ENCODE measurements at places on chromosomes 12 and 14. TPM values are rescaled to one million over a fixed set of nuclear protein-coding genes. Genes with fewer than 3 reads are reported as not detected.

The CCDC196 gene
- total RNA-seq = not detected

The RAB5B gene
- total RNA-seq = 97.4 TPM

The PRIMA1 gene
- not detected for total RNA-seq

The SIX1 gene
- 0.55 TPM for total RNA-seq

The FLRT2 gene
- total RNA-seq = 202 TPM

The MYO1H gene
- not detected for total RNA-seq

The RDH11 gene
- 90.2 TPM for total RNA-seq

The TAS2R43 gene
- 1.8 TPM for total RNA-seq

The B4GALNT1 gene
- total RNA-seq = 0.35 TPM

The DUSP16 gene
- total RNA-seq = 19.5 TPM

The AICDA gene
- not detected for total RNA-seq

The LRRC74A gene
- total RNA-seq = not detected

The DHH gene
- total RNA-seq = 3.9 TPM

The FSCB gene
- not detected for total RNA-seq

The C12orf60 gene
- total RNA-seq = 1.1 TPM

The MGST1 gene
- total RNA-seq = 170 TPM

The GPRC5D gene
- not detected for total RNA-seq

The RNF212B gene
- total RNA-seq = not detected

The P2RX2 gene
- total RNA-seq = not detected

The LTB4R gene
- total RNA-seq = 10.5 TPM

The MYH7 gene
- total RNA-seq = not detected

The TMEM229B gene
- total RNA-seq = not detected

The AKAP6 gene
- total RNA-seq = 0.88 TPM

The OAS2 gene
- 3.1 TPM for total RNA-seq

The LMO3 gene
- total RNA-seq = not detected

All from endothelial cell of umbilical vein (primary cell).